HS-27A (cell line): ENCODE measurements at places on chromosomes 1 and 21.

GRCh38 chr1:196178083-196178635 is 430.1 kb downstream of the KCNT2 start:
- no peak for DNase-seq

GRCh38 chr1:60922304-60922703 is 160.1 kb upstream of the NFIA start:
- DNase-seq, result no peak

- DNase-seq, result no peak
Observed at GRCh38 chr1:118145721-118146120, 39.3 kb downstream of the SPAG17 start.

GRCh38 chr1:193539731-193540459 is 353.5 kb upstream of the B3GALT2 start:
- no peak for DNase-seq

DNA sequence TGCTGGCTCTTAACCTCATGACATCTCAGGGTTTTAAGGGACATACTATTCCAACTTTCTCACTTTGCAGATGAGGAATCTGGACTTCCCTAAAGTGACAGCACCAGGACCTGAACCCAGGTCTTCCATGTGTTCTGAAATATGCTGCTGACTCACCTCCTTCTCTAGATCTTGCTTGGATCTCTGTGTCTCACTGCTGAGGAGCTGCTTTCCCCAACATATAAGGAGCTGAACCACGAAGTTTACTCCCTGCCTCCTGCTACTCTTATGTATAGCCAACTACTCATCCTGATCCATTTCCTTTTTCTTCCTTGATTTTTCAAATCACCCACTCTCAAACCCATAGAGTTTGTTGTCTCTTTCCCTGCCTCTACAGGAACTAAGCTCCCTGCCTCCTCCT is 38.2 kb downstream of the ALG14 start:
- DNase-seq, result no peak

DNA sequence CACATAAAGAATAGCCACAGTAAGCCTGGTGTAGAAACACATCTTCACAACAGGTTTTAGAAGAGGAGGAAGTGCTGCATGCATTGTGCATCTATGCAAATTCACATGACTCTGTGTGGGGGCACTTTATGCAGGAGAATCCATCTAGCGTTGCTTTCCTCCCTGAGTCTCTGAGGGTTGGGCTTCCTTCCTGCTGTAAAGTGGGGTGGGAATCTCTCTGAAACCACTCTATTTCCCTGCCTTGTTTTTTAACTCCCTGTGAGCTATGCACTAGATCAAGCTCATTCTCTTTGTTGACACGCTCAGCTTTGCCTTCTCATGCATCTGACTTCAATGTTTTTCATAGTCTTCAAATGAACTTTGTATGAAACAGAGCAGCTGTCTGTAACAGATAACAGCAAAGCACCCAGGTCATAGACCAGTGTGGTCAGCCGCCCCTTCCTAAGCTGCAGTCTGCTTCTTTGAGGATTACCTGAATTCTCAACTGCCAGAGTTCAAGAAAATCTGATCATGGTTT is 102.7 kb upstream of the DPH5 start:
- no peak for DNase-seq

- no peak for DNase-seq
Observed at GRCh38 chr1:87833166-87833565, 504.5 kb downstream of the LMO4 start.

- no peak for DNase-seq
Observed at GRCh38 chr1:67677930-67678329, 7.1 kb upstream of the GADD45A start.

GRCh38 chr1:239976130-239976968 is 115.3 kb upstream of the FMN2 start:
- no peak for DNase-seq

- no peak for DNase-seq
Observed at GRCh38 chr1:67642629-67643028, 42.4 kb upstream of the GADD45A start.
